ENCODE measurements at places on chromosomes 2 and 18. TPM values are rescaled to one million over a fixed set of nuclear protein-coding genes. Genes with fewer than 3 reads are reported as not detected.

Gene C2orf66
- not detected for total RNA-seq

Gene AOX1
- 1.4 TPM for total RNA-seq

Gene PPP4R3B
- 86.4 TPM for total RNA-seq

Gene PID1
- 0.20 TPM for total RNA-seq

Gene MC5R
- total RNA-seq, result not detected

Gene SPATA3
- total RNA-seq, result not detected

Gene METTL8
- 15.1 TPM for total RNA-seq

Gene NT5DC4
- total RNA-seq, result not detected

Gene CRYGD
- total RNA-seq, result not detected

Gene KYNU
- 1.8 TPM for total RNA-seq

Gene C18orf32
- total RNA-seq, result 30.4 TPM

Gene FMNL2
- 0.96 TPM for total RNA-seq

Gene NGEF
- not detected for total RNA-seq

Gene IL18R1
- 12.5 TPM for total RNA-seq

DNA sequence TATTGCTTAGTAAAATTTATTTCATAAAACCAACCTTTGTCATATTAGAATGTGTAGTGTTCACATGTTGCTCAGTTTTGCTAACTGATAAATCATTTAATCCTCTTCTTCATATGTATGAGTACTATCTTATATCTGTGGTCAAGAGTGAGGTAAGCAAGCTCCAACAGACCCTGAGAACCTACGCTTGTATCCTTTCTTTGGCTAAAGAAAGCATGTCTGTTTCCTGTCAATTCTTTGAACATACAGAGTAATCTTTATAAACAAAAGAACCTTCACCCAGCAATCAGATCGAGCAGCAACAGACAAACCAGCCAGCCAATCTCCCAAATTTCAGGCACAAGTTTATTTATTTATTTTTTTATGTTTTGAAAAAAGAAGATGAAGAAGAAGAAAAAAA, 6.4 kb downstream of the ADCYAP1 start:
- no peak for DNase-seq

- no peak for DNase-seq
Measured at GRCh38 chr2:106197878-106198277, 3.8 kb upstream of the UXS1 start.

DNA sequence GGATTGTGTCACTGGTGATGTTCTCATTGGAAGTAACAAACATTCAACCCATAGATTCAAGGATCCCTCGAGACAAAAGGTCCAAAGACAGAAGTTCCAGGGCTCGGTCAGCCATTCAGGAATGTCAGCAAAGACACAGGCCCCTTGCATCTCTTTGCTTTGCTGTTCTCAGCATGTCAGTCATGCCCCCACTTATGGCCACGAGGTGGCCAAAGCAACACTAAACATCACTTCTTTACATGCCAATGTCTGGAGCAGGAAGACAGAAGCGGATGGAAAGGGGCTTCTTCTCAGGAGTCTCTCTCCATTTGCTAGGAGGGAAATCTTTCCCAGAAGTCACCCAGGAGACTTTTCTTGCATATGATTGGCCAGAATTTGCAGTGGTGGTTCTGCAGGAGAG, 191.6 kb upstream of the SP5 start:
- DNase-seq, result no peak

- no peak for DNase-seq
Measured at GRCh38 chr2:136386046-136386445, 268.1 kb upstream of the CXCR4 start.

DNA sequence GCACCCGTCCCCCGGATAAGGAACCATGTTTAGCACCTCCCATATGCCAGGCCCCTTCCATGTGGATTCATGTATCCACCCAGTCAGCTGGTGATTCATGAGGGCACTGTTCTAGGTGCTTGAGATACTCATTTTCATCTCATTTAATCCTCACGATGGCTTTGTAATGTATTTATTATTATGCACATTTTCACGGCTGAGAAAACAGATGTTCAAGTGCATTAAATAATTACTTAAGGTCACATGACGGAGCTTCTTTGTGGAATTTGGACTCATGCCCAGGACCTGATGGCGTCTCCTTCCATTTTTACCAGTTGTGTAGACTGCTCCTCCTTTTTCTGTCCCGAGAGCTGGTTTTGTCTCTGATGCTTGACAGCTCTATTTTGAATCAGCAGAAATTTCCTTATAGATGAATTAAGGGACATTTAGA, 72.2 kb upstream of the RBM44 start:
- no peak for DNase-seq

DNA sequence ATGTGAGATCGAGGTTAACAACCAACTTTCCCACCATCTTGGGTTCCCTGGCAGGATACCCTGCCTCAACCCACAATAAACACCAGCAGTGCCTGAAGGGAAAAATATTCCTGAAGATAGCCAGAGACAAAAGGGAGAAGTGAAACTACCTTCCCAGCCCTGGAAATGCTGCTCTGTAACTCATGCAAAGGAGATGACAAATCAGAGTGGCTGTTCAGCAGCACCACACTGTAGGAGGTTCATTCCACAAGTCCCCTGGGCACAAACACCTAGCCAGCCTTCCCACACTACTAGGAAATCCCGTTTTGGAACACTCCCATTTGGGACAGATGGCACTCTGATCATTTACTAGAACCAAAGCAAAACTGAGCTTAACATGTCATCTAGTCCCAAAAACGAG, 190.7 kb upstream of the RBBP8 start:
- DNase-seq, result no peak

- DNase-seq, result no peak
Measured at GRCh38 chr2:131077182-131077846, 15.9 kb downstream of the FAM168B start.

- no peak for DNase-seq
Measured at GRCh38 chr18:7590826-7591560, 23.9 kb downstream of the PTPRM start.

DNA sequence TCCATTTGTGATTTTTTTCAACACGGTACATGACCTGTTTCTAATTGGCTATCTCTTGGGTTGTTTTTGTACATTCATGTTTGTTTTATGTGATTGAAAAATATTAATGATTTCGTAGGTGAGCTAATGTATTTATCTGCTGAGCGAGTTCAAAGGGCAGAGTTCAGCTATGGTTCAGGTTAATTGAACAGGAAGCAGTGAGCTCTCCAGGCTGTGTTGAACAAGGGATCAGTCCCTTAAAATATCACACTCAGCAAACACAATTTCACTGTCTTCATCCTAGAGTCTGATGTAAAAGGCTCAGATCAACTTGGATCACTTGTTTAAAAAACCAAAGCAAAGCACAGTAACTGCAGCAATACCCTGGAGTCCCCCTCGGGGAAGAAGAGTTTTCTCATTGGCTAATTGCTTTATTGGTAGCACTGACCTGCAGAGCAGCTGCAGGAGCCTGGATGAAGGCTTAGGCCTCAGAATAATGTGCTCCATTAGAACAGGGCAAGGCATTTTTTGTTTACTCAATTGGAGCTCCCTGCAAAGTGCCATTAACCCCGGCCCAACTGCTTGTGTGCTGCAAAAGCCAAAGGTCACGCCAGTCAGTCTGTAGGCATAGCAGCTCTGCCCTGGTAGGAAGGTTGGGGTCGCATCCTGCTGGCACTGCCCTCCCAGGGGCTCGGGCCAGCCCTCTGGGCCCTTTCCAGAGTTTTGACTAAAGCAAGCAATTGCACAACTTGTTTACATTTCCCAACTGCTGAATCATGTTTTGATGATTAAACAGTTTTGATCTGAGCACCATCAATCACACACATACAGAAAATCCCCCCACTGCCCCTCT, 10.5 kb downstream of the ONECUT2 start:
- DNase-seq, result no peak

- DNase-seq, result no peak
Measured at GRCh38 chr18:24741965-24742724, 281.7 kb downstream of the HRH4 start.

- no peak for DNase-seq
Measured at GRCh38 chr18:73696698-73697097, 450.9 kb downstream of the FBXO15 start.

GRCh38 chr2:85017411-85018048, 46.6 kb downstream of the KCMF1 start:
- DNase-seq, result no peak

- DNase-seq, result no peak
Measured at GRCh38 chr2:199404841-199405240, 52.9 kb downstream of the SATB2 start.

DNA sequence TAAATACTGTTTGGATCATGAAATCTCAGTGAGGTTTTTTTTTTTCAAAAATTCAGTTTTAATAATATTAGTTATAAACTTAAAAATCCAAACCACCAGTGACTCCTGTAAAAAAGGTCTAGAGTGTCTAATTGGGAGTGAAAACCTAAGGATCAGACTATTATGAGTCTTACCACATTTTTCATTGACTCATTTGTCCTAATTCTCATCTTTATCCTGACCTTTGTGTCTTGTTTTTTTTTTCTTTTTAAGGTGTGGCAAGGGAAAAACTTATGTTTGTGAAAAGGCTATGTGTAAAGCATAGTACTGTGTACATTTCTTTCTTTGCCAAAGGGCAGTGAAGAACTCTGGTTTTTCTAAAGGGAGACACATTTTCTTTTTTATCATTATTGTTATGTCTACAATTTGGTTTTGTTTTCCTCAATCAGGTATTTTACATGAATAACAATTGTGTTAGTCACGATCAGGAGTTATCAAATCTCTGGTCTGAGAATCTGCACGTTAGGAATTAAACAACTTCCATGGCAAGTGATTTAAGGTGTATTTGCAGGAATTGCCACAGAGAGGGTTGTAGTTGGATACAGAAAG, 52.6 kb downstream of the RHBDD1 start:
- DNase-seq, result no peak

DNA sequence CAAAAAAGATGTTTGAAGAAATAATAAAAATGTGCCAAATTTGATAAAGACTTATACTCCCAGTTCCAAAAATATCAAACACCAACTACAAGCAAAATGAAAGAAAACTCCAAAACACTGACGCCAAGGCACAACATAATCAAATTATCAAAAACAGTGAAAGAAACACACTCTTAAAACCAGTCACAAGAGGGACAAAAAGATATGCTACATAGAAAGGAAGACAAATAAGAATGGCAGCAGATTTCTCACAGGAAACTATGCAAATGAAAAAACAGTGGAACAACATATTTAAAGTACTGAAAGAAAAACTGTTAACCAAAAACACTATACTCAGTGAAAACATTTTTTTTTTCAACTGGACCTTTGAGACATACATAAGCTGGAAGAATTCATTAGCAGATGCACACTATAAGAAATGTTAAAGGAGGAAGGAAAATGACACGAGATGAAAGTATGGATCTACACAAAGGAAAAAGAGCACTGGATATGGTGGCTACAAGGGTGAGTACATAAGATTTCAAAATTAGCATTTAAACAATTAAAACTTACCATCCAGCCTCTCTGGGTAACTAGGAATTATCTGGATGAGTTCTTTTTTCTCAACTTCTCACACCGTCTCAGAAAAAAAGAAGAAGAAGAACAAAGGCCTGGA, 94.0 kb upstream of the ACVR1C start:
- DNase-seq, result no peak

DNA sequence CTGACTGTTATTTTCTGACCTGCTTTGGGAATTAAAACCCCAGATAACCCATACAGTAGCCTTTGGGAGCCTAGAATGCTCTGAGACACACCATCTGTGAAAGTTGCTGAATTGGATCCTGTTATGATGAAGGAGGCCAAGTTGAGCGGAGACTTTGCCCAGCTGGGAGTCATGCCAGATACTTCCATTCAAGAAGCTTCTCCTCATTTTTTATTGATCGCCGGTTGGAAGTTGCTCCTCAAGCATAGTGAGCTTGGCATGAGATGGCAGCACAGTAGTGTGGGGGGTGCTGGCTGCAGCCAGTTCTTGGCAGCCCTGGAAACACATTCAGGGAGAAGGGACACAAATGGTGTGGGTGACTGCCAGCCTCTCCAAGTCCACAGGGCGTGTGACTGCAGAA, 270.7 kb upstream of the NRP2 start:
- no peak for DNase-seq

- no peak for DNase-seq
Measured at GRCh38 chr2:132757002-132757589, 87.1 kb upstream of the LYPD1 start.

- no peak for DNase-seq
Measured at GRCh38 chr2:11835403-11835802, 89.0 kb downstream of the LPIN1 start.

DNA sequence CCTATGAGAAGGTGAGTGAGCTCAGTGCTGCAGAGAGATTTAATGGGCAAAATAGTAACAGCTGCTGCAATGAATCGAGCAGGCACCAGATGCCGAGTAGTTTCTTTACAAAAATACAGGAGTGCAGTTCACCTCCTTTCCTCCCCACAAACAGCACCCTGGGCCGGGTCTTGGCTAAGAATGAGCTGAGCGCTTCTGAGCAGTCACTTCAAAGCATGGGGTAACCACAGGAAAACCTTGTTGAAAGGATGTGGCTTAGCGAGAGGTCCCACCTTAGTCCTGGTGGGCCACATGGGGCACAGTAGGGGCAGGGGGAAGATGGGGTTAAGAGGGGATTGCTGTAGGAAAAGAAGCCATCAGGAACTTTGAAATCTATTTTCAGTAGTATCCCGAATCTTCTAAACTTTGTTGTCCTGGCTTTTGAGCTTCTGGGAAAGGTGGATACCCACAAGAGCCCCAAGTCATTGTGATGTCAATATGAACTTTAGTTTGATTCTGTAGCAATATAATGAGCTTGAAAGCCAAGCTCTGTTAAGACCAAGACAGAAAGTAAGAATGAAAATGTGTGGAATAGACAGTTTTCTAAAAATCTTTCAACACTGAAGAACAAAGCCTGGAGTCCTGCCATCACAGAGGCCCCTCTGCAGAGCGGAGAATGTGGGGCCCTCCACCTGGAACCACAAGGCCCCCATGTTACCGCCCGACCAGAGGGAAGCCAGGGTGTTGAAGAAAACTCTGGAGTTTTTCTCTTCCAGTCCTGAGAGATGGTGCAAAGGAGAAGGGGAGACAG, 101.0 kb upstream of the ZNF236 start:
- peak; percentile 78 for DNase-seq

DNA sequence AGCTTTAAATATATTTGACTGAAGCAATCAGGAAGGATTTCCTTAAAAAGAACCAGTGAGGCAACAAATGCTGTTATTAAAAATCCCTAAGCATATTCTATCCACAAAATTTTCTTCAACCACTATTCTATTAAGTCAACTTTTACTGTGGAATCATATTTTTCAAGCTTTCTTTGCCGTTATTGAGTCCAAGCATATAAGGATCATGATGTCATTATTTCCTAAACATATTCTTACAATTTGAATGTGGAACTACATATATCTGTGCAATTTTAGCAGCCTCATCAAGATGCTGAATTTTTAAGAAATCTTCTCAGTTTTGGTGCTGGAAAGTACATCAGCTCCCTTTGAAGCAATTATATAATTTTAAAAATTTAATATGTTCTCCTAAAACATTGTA, 5.6 kb downstream of the IFIH1 start:
- no peak for DNase-seq

Data from T-cell (primary cell).